SW 1271 (cell line): ENCODE measurements at places on chromosomes 3 and 15.

GRCh38 chr15:67066959-67067853 is 1.8 kb downstream of the SMAD3 start:
- DNase-seq, result no peak

DNA sequence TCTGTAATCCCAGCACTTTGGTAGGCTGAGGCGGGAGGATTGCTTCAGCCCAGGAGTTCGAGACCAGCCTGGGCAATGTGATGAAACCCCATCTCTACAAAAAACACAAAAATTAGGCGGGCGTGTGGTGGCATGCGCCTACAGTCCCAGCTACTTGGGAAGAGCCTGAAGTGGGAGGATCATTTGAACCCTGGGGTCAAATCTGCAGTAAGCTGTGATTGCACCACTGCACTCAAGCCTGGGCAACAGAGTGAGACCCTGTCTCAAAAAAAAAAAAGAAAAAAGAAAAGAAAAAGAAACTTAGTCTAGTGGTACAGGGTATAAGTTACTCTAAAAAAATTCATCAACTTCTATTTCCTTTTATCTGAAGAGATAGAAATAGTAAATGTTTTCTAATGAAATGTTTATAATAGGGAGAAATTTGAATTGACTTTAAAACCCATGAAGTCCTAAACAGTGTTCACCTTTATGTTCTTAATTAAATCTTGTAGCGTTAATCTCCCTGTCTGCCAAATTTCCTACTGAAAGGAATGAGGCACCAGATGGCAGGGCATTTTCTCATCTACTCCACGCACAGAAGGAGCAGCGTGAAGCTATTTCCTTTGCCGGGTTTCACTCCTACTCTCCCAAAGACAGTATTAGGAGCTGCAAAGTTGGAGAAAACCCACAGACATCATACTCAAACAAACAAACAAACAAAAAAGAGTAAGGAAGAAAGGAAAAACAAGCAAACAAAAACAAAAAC is 1.9 kb downstream of the PCLAF start:
- DNase-seq, result no peak

DNA sequence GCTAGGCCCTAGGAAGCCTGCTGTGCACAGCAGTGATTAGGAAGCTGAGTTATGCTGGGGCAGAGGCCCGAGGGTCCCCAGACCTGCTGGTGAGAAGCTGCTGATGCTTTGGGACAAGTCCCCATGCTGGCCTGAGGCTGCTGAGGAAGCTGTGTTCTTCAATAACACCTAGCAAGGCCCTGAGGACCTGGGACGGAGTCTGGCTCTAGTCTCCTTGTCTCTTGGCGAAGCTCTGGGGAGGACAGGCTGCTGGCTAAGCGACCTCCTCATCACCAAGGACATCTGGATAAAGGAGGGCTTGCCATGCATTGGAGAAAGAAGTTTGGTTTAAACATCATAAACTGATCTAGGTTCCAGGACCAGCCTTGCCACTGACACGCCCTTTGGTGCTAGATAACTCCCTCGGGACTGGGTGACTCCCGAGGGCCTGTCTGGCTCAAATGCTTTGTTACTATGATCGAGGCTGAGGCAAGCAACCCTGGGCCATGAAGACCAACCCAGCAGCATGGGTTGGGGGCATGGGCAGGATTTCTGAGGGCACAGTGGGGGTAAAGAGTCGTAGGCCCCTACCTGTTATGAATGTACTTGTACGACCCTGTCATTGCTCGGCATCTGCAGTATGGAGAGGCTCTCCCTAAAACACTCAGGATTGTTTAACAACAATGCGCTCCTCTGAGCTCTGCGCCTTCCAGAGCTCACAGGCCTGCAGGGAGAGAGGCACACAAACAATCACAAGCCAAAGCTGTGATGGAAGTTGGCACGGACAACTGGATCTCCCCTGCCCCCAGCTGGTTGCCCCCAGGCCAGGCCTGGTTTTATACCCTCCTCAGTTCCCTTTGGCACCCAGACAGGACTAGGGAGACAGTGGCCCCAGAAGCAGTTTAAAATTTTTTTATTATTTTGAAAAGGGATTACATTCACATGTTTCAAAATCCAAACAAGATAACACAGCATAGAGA is 64.4 kb downstream of the LINGO1 start:
- no peak for DNase-seq

GRCh38 chr15:57545995-57546394 is 45.7 kb upstream of the MYZAP start:
- DNase-seq, result no peak

DNA sequence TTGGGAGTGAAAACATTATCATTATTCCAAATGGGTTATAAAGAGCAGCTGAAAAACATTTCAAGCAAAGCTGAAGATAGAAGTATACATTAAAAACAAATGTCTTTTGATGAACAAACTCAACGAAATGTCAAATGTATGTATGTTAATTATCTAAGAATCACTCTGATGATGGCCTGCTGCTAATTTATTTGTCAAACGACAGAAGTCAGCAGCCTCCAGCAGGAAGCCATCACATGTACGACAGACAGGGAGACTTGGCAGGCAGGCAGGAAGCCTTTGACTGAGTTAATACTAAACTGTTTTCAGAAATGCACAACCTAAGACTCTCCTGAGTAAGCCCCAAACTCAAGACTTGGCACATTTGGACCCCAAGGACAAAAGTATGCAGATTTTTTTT is 491.1 kb downstream of the ZNF385D start:
- DNase-seq, result no peak

DNA sequence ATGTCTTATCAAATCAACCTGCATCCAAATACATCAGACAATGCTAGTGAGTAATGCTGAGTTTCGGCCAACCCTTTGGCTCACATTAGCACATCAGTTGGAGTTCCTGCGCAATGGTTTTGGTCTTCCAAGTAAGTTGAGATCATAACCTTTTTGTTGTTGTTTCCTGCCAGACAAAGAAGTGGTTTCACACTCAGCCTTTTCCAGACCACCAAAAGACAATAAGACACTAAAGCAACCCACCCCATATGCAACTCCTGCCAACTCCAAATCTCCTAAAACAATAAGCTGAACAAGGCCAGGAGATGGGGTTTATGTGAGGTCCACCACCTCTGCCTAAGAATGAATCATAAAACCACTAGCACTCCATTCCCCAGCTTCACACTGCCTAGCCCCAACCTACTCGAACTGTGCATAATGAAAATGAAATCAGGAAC is 177.0 kb downstream of the ERC2 start:
- no peak for DNase-seq

GRCh38 chr15:61227950-61228936 is 859 bp downstream of the RORA start:
- peak; percentile 80 for DNase-seq

GRCh38 chr3:123783050-123783689 is 101.0 kb downstream of the MYLK start:
- DNase-seq, result no peak

DNA sequence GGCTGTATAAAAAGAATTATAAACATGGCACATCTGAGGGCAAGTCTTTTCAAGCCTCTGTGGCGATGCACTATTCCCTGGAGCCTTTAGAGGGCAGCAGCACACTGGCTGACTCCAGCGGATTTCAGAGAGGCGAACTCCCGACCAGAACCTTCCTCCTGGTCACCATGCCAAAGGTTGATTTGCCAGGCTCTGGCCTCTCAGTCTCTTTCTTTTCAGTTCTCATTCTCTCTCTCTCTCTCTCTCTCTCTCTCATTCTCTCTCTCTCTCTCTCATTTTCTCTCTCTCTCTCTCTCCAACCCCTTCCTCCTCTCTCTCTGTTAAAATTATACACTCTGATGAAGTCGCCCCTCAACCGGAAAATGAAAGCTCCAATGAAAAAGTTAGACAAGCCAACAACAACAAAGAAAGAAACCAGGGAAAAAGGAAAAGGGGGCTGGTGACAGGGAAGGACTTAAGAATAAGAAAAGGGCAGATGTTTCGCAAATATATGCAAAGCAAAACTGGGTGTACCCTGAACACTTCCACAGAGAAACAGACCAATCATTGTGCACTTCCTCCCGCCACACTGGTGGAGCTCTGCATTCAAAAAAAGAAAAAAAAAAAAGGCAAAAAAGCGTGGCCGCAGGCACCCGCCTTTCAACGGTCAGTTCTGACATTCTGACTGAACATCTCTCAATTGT is 90.2 kb downstream of the TIGIT start:
- DNase-seq, result peak; percentile 40

GRCh38 chr15:49720261-49720660 is 99.4 kb downstream of the DTWD1 start:
- no peak for DNase-seq

DNA sequence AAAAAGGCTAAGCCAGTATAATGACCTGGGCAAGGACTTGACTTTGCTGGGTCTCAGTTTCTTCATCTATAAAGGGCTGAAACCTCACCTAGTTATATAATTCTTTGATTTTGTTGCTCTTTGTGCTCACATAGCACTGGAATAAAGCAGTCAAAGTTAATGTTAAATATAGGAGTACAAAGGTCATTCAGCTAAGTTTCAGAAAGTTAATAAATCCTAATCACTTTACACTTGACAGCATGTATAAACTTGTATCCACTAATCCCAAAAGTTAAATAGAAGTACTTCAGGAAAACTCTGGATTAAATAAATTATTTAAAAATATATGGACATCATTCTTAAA is 33.9 kb downstream of the PLCL2 start:
- DNase-seq, result no peak

DNA sequence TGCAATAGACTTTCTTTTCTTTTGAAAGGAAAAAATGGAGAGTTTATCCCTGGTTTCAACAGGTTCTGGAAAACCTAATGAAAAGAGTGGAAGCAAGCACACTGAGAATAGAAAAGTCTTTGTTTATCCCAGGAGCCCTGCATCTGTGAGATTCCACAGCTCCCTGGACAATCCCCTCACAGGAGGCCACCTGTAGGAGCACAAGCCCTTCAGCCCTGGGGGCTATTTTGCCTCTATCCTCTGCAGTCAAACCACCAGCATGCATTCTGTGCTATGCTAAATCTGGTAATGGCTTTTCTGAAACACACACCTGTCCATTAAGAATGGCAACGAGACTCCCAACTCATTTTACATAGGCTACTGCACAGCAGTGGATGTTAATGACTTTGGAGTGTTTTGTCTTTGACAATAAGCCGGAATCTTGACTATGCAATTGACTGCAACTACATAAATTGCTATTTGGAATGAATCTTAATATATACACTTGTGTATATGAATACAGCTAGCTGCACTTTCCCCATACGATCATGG is 369.4 kb downstream of the NR2F2 start:
- DNase-seq, result no peak

GRCh38 chr15:31660816-31661215 is 334.2 kb downstream of the KLF13 start:
- DNase-seq, result no peak

GRCh38 chr3:162568706-162569105 is 1072.1 kb downstream of the OTOL1 start:
- no peak for DNase-seq

DNA sequence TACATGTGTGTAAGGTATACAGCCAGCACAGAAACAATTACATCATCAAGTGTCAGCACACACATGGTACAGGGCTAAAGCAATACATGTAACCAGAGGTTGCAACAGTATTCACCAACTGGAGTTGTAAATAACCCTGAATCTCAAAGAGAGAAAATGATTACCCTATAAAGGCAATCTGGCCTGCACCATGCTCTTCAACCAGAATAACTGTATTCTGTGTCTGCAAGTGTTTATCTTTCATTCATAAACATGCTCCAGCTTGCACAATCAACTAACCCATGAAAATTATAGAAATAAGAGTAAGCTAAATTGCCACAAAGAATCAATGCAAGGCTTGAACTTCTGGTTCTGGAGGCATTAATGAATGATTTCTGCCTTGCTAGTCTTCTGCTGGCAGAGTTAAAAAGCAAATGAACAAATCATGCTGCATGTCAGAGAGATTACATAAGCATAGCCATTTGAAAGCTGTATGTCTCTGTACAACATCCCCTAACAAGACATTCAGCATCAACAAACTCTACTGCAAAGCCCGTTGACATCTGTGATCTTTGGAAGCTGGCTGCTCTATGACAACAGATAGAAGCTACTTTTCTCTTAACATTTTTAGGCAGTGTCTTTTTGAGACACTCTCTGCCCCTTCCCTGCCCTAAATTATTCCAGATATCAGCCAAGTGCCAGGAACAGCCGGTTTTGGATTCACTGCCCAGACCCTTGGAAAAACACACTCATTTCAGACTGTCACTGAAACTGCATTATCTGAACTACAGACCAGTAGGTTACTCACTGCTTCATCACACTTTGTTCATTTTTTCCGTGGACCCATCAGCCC is 871.0 kb downstream of the OTOL1 start:
- DNase-seq, result no peak

DNA sequence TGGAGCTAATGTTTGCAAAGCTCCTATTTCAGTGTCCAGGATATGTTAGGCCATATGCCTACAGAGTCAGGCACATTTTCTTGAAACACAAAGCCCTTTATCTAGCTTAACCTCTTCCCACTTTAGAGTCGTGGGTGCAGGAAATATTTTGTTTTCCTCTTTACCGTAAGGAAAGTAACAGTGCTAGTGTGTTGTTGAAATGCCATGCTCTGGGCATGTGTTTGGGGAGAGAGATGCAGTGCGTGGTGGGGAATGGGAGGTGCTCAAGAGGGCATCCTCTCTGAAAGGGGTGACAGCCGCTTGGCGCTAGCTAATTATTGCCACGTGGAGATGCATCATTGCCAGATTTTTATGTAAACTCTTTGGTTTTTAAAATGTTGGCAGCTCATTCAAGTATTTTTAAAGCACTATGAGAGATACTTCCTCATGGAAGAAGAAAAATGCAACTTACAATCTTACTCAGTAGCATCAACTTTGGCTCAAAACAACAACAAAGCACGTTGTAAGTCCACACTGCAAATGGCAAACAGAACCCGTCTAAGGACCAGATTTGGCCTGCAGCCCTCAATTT is 152.6 kb downstream of the LPP start:
- DNase-seq, result no peak

- DNase-seq, result no peak
Observed at GRCh38 chr3:178646186-178646862, 110.1 kb downstream of the KCNMB2 start.

- DNase-seq, result peak; percentile 55
Observed at GRCh38 chr3:150409125-150409511, 1.0 kb downstream of the TSC22D2 start.

- no peak for DNase-seq
Observed at GRCh38 chr3:38630606-38631005, 18.9 kb downstream of the SCN5A start.

DNA sequence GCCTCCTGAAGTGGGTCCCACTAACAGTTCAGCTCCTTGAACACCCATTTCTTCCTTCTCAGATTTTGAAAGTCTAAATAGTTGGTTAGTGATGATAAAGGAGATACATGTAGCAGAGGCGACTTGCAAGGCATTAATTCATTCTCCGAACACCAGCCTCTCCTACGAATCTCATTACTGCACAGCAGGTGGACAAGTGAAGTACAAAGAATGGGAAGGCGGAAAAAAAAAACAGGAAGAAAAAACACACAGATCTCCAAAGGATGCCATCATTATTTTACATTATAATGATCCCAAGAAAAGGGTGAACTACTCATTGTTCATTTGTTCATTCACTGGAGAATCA is 276.5 kb downstream of the MAGI1 start:
- no peak for DNase-seq
